ENCODE measurements at places on chromosomes 4 and X.

- H3K4me3 ChIP-seq, result no peak overlapping the region
- no peaks in the 10 kb centered on the region for H3K36me3 ChIP-seq
- peaks cover 4% of the 10 kb centered on the region for H3K4me1 ChIP-seq
Measured at GRCh38 chrX:153512501-153512893, 4.9 kb upstream of the ATP2B3 start.

- no peaks in the 10 kb centered on the region for H3K4me1 ChIP-seq
- no peaks in the 10 kb centered on the region for H3K36me3 ChIP-seq
- no peak overlapping the region for H3K27ac ChIP-seq
- no peak for DNase-seq
- H3K4me3 ChIP-seq, result no peak overlapping the region
Measured at GRCh38 chrX:31093639-31093975, 21.8 kb upstream of the FTHL17 start.

GRCh38 chrX:68429216-68429615, 4.1 kb downstream of the OPHN1 start:
- no peak overlapping the region for H3K4me3 ChIP-seq
- H3K27ac ChIP-seq, result no peak overlapping the region
- no peak for DNase-seq
- H3K36me3 ChIP-seq, result no peaks in the 10 kb centered on the region
- peaks cover 39% of the 10 kb centered on the region for H3K27me3 ChIP-seq
- peaks cover 13% of the 10 kb centered on the region for H3K4me1 ChIP-seq

DNA sequence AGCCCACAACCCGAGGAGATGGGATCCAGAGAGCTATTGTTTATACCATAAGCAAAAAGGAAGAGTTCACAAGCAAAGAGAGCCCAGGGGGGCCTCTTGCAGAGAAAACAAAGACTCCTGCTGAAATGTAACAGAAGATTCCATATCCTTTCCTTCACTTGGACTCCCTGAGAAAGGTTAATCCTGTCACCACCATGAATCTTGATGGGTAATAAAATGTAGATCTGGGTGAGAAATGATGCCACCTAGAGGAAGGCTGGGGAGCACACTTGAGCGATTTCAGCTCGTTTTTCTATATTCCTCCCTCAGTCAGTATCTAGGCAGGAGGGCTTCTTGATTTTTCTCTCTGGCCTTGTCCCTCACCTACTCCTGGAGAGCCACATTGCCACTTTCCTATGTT, 10.2 kb upstream of the KCNE5 start:
- H3K4me3 ChIP-seq, result no peak overlapping the region
- H3K27me3 ChIP-seq, result no peaks in the 10 kb centered on the region
- H3K36me3 ChIP-seq, result peaks cover 2% of the 10 kb centered on the region
- no peak for DNase-seq
- H3K27ac ChIP-seq, result no peak overlapping the region

DNA sequence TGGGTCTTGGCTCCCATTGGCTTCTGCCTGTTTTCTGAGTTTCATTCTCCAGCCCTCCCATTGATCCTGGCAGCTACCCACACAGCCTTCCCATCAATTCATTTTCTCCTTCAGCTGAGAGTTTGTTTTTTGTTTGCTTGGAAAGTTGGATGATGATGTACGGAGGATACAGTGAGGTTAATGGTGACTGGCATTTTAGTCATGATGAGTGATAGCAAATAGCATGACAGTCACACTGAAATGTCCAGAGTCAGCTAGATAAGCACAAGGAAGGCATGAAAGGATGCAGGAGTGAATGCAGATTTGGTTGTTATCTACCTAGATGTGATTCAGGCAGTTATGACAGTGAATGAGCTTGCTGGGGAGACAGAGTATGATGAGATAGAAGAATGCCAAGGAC, 30.6 kb upstream of the LCORL start:
- no peak overlapping the region for H3K4me3 ChIP-seq
- no peaks in the 10 kb centered on the region for H3K4me1 ChIP-seq
- H3K27me3 ChIP-seq, result peaks cover 26% of the 10 kb centered on the region
- H3K27ac ChIP-seq, result no peak overlapping the region

- no peak overlapping the region for H3K4me3 ChIP-seq
- H3K27me3 ChIP-seq, result no peaks in the 10 kb centered on the region
- H3K27ac ChIP-seq, result no peak overlapping the region
- H3K4me1 ChIP-seq, result no peaks in the 10 kb centered on the region
Measured at GRCh38 chr4:93809773-93810172, 18.8 kb upstream of the ATOH1 start.

GRCh38 chr4:79850626-79851025, 222.4 kb downstream of the ANTXR2 start:
- no peak overlapping the region for H3K4me3 ChIP-seq
- H3K27ac ChIP-seq, result no peak overlapping the region
- H3K36me3 ChIP-seq, result no peaks in the 10 kb centered on the region
- no peaks in the 10 kb centered on the region for H3K4me1 ChIP-seq
- no peaks in the 10 kb centered on the region for H3K27me3 ChIP-seq

GRCh38 chr4:522911-523443, 24.0 kb downstream of the PIGG start:
- H3K4me1 ChIP-seq, result peaks cover 6% of the 10 kb centered on the region
- H3K36me3 ChIP-seq, result peaks cover 32% of the 10 kb centered on the region
- no peak overlapping the region for H3K4me3 ChIP-seq
- H3K27ac ChIP-seq, result no peak overlapping the region

DNA sequence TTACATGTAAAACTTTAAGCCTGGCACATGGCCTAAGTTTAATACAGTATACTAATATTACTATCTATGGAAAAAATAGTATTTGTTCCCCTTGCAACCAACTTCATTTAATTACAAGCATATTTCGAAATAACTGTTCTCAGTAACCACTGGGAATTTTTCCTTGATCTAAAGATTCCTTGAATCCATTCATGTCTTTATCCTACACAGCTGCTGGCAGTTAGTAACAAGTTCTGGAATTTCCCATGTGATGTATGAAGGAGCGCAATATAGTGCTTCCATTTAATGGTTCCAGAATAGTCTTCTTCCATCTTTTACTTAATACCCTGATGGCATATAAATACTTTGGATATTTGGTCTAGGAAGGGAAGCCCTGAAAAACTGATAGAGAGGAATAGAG, 136.5 kb downstream of the AASDH start:
- no peak overlapping the region for H3K4me3 ChIP-seq
- no peaks in the 10 kb centered on the region for H3K4me1 ChIP-seq
- H3K27me3 ChIP-seq, result peaks cover 28% of the 10 kb centered on the region

DNA sequence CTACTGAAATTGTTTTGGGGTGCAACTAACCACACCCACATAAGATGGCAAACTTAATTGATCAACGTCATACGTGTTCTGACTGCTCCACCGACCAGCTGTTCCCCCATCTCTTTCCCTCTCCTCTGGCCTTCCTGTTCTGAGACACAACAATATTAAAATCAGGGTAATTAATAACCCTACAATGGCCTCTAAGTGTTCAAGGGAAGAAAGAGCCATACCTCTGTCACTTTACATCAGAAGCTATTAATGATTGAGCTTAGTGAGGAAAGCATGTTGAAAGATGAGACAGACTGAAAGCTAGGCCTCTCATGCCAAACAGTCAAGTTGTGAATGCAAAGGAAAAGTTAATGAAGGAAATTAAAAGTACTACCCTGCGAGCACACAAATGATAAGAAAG, 173.9 kb upstream of the FTHL17 start:
- no peaks in the 10 kb centered on the region for H3K4me1 ChIP-seq
- H3K27me3 ChIP-seq, result no peaks in the 10 kb centered on the region
- H3K27ac ChIP-seq, result no peak overlapping the region
- no peaks in the 10 kb centered on the region for H3K36me3 ChIP-seq
- DNase-seq, result no peak

DNA sequence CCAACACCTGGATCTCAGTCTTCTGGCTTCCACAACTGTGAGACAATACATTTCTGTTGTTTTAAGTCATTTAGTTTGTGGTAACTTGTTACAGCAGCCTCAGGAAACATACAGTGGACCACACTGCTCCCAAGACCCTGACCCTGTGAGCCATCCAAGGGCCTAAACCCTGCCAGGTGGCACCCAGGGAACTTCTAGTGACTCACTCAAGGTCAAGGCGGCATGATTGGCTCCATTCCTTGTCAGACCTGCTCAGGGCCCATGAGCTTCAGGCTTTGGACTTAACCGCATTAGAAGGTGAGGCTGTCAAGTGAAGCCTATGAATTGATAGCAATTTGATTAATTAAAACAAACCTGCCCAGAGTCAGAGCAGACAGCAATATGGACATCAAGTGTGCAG, 165.7 kb upstream of the MAMLD1 start:
- DNase-seq, result no peak
- H3K27ac ChIP-seq, result no peak overlapping the region
- no peaks in the 10 kb centered on the region for H3K27me3 ChIP-seq

GRCh38 chrX:30904632-30905031, 15.6 kb upstream of the TAB3 start:
- DNase-seq, result no peak
- no peak overlapping the region for H3K27ac ChIP-seq
- H3K4me1 ChIP-seq, result no peaks in the 10 kb centered on the region

GRCh38 chrX:83077606-83078005, 430.5 kb upstream of the POU3F4 start:
- H3K36me3 ChIP-seq, result no peaks in the 10 kb centered on the region
- no peak overlapping the region for H3K27ac ChIP-seq
- no peaks in the 10 kb centered on the region for H3K4me1 ChIP-seq
- H3K4me3 ChIP-seq, result no peak overlapping the region
- H3K27me3 ChIP-seq, result no peaks in the 10 kb centered on the region

GRCh38 chr4:82124932-82125786, 248.6 kb downstream of the HNRNPD start:
- no peak for DNase-seq
- peaks cover 13% of the 10 kb centered on the region for H3K27me3 ChIP-seq
- H3K4me3 ChIP-seq, result no peak overlapping the region
- no peaks in the 10 kb centered on the region for H3K4me1 ChIP-seq
- H3K36me3 ChIP-seq, result no peaks in the 10 kb centered on the region
- no peak overlapping the region for H3K27ac ChIP-seq

Measured in effector memory CD8-positive, alpha-beta T cell (primary cell).